ENCODE measurements at places on chromosomes 6 and 20.
A peak's percentile ranks its signal among the peaks of the same experiment; 100 is the strongest.

DNA sequence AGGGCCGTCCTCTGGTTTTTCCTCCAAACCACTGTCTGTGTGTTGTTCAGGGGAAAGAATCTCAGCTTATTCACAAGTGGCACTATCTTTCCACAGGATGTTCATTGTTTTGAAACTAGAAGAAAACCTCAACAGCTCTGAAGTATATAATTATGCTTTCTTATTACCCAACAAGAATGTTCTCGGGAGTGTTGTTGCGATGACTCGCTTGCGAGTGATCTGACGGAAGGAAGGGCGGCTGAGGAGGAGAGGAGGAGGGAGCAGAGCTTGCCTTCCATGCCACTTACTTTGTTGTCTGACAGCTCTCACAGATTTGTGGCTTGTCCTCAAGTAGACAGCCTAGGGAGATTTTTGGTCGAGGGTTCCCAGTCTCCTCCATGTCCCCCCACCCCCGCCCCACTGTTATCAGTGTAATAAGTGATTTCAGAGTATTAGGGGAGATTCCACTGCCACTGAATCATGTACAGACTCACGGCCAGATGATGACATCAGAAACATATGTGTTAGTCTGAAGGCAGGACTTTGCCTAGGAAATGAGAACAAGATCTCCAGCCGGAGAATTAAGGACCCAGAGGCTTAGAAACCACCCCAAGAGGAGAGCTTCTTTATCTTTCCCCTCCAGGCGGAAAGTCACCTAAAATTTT is 80.7 kb upstream of the CCN6 start:
- DNase-seq: peak; percentile 96

DNA sequence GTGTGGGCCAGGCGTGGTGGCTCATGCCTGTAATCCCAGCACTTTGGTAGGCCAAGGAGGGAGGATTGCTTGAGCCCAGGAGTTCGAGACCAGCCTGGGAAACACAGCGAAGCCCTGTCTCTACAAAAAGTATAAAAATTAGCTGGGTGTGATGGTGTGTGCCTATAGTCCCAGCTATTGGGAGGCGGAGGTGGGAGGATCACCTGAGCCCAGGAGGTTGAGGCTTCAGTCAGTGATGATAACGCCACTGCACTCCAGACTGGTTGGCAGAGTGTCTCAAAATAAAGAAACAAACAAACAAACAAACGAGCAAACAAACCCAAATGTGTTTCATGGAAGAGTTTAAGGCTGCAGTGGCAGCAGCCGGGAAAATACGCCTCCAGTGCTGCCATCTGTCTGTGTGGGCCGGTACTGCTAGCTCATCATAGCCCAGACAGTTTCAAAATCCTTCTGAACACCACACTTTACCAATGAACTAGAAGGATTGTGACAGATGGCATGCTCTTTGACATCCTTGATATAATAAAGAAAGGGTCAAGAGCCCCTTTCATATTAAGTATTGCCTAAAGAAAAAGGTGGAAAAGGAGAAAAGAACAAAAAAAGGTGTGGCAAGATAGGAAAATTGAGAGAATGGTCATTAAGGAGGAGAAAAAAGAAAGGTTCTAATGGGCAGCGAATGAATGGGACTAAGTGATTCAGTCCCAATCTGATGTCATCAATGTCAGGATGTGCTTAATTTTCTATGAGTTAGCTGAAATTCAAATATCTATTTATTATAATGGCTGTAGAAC is 298.6 kb downstream of the SYNE1 start:
- DNase-seq: peak; percentile 29

GRCh38 chr6:47457370-47457769 is 20.2 kb upstream of the CD2AP start:
- no peak for DNase-seq

DNA sequence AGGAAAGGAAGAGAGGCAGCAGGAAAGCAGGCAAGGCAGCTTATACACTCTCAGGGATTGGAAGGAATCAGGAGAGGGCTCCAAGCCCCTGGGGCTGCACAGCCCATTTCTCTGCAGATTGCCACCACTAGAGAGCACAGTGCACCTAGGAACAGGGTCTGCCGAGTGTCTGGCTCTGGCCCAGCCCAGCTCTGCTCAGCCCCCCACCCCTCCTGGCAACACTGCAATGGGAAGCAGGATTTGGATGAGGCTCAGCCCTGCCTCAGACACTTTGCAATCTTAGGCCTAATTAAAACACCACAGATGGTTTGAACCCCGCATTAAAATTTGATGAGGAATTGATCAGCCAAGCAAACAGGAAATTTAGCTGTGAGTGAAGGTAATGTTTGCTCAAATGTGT is 252.7 kb downstream of the DHX35 start:
- no peak for DNase-seq

GRCh38 chr6:148118244-148118643 is 224.4 kb upstream of the SASH1 start:
- DNase-seq: no peak

DNA sequence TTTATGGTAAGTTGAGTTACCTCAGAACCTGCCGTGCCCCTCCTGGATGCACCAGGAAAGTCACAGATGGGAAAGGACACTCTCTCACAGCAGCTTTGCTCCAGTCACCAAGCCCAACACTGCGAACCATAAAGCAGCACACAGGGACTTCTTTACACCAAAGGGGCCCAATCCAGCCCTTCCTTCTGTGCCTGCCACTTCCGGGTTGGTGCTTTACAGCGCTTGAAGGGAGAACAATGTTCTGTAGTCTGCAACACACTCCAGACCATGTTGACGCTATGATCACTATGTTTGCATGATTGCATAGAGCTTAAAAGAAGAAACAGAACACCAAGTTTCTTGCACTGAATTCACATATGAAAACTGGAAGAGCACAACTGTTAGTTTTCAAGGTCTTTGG is 57.1 kb downstream of the SERAC1 start:
- DNase-seq: no peak

DNA sequence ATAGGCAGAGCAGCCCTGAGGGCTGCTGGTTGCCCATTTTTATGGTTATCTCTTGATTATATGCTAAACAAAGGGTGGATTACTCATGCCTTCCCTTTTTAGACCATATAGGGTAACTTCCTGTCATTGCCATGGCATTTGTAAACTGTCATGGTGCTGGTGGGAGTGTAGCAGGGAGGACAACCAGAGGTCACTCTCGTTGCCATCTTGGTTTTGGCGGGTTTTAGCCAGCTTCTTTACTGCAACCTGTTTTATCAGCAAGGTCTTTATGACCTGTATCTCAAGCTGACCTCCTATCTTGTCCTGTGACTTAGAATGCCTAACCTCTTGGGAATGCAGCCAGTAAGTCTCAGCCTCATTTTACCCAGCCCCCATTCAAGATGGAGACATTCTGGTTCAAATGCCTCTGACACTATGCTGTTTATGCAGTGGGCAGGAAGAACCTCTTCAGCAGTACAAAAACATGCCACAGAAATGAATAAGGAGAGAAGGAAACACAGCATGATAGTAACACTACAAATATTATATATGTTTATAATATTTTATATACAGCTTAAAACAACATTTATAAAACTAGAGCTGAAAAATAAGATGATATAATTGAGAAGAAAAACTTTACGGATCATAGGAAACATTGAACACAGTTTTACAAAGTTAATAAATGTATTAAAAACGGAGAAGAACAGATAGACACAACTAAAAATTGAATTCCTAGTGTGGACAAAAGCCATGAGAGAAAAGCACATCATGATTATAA is 58.9 kb upstream of the SAMD5 start:
- DNase-seq: peak; percentile 65

GRCh38 chr6:159169557-159170332 is 545 bp downstream of the FNDC1 start:
- DNase-seq: peak; percentile 63

GRCh38 chr6:17268114-17268513 is 13.0 kb upstream of the RBM24 start:
- DNase-seq: peak; percentile 20

DNA sequence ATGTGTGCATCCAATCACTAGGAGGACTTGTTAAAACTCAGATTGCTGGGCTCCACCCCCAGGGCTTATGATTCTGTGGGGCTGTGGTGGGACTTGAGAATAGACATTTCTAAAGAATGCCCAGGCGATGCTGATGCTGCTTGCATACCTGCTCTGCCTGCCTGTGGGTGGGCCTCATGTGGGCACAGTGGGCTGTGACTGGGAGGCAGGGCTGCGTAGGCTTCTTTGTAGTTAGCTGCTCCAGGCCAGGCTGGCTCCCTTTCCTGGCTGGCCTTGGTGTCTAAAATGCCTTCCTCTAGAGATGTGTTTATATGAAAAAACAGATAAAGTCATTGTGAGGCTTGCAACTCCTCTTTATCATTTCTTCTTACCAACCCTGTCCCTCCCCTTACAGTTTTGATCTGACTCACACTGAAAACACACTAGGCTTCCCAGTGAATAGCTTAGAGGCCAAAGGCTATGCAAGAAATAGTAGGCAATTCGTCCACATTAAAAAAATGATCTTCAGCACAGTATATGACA is 495.5 kb upstream of the MAP3K7 start:
- DNase-seq: peak; percentile 58

DNA sequence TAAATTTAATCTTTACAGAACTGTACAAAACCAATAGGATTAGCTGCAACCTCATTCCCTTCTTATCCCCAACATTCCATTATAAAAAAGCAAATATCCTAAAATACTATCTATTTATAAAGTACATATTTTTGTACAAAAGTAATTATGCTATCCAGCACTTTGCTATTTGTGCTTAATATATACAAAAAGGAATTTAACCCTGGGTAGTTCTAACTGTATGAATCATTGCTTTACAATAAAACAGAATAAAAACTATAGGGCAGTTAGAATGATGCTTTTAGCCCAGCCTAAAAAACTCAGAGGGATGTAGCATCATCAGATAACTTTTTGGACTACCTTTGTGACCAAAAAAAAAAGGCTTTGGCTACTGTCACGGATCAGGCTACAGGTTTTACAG is 49.9 kb upstream of the KLHL31 start:
- DNase-seq: peak; percentile 24

GRCh38 chr6:7897461-7898192 is 13.0 kb downstream of the TXNDC5 start:
- no peak for DNase-seq

DNA sequence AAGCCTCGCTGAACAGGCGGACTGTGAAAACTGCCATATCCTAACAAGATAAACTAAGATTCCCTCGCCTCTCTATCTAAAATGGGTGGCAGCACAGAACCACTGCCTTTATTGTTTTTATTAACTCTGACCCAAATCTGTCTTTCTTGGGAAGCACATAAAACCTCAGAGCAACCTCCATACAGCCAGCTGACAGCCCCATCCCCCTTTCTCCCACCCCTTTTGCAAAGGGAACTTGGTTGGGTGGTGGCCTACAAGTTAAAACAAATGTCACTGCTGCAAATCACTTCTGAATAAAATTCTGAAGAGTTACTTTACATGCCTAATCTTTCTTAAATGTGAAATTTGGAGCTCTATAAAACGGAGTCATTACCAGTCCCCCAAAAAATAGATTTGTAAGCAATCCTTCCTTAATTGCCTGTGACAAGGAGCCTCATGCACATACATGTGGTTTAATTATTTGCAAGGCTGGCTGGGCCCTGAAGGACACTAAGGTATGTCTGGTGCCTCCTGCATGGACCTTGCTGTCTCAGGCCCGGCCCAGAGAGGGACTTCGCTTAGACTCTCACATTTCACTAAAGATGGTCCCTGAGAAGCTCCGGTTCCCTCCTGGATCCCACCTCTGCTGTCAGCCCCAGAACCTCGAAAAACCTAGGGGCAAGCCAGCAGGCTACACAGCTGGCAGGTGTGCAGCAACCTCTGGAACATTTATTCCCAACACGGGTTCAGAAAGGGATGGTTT is 21.7 kb downstream of the PXDC1 start:
- no peak for DNase-seq

DNA sequence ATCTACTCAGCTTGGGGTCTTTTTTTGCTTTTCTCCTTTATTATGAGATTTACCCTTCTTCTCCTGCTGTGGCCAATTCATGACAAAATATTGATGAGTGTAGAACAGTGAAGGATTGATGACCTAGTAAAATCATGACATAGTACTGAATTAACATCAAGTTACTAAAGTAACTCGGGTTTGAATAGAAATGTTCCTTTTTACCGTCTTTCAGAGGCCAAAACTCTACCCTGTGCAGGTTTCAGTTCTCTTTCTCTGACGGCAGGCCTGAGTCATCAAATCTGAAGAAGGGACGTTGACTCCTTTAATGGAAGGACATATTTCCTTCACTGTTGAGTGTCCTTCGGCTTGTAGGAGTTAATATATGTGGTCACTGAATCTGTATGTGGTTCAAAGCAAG is 80.7 kb downstream of the RREB1 start:
- no peak for DNase-seq

GRCh38 chr20:34302312-34302722 is 838 bp downstream of the AHCY start:
- DNase-seq: peak; percentile 39

- DNase-seq: peak; percentile 75
Measured at GRCh38 chr6:26576929-26577719, 19.6 kb upstream of the ABT1 start.

DNA sequence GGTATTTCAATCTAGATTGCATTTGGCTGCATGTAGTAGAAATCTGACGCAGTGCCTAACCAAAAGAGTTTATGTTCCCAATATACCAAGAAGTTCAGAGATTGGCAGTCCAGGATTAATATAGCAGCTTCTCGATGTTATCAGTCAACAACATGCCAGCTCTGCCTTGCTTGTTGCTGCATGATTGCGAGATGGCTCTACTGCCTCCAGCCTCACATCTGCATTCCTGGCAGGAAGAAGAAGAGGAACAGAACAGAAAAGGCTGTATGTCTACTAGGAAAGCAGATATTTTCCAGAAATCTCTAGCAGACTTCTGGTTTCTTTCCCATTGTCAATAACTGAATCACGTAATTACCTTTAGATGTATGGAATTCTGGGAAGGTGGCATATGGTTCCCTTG is 60.8 kb downstream of the SLC35D3 start:
- no peak for DNase-seq

DNA sequence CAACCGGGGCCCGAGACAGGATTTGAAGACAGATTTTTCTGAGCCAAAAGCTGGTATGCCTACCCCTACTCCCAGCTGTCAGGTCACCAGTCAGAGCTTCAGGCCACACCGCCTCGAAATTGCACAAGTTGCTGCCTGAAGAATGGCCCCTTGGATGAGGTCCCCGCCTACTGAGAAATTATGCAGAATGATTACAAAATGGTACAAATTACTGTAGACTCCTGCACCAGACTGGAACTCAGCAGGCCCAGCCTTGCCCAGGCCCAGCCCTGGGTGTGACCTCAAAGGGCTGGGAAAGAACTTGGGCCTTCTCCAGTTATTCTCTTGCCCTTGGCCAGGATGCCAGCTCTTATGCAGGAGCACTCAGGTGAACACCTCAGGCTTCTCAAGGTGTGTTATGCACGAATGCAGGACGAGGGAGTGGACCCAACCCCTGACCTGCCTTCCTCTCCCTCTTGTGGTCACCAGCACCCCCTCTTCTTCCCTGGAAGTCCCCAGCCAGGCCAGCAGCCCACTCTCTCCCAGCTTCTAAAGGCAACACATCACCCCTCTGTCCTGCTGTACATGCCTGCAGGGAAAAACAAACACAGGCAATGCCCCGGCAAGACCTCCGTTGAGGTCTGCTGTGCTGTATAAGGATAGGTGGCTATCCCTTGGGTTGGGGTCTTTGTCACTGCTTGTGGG is 88.7 kb upstream of the NAA20 start:
- no peak for DNase-seq

GRCh38 chr6:139027620-139028182 is 844 bp upstream of the ABRACL start:
- DNase-seq: peak; percentile 38

GRCh38 chr20:48128436-48128835 is 343.2 kb upstream of the SULF2 start:
- DNase-seq: no peak

- DNase-seq: peak; percentile 67
Measured at GRCh38 chr6:121780325-121781321, 345.2 kb downstream of the GJA1 start.

GRCh38 chr6:3157131-3157933 is at the start of gene TUBB2A:
Gene TUBB2A, minus strand, starts transcription at chr6:3157544. Its CDS starts 81 bp downstream, at chr6:3157463.
- DNase-seq: peak; percentile 82
